ENCODE measurements at places on chromosomes 1 and 21. TPM values are rescaled to one million over a fixed set of nuclear protein-coding genes. Genes with fewer than 3 reads are reported as not detected.

Gene KCNE2
- not detected for total RNA-seq

Gene GJA4
- total RNA-seq, result not detected

Gene PRAMEF17
- total RNA-seq, result not detected

Gene OR10J1
- not detected for total RNA-seq

Gene CACNA1S
- not detected for total RNA-seq

Gene GFI1
- 56.4 TPM for total RNA-seq

Gene ZNF648
- not detected for total RNA-seq

Gene RAB3B
- total RNA-seq, result 0.03 TPM

Gene RAP1GAP
- total RNA-seq, result 0.69 TPM

Gene UQCRHL
- total RNA-seq, result 1.9 TPM

Gene C8A
- total RNA-seq, result not detected

Gene ITLN1
- not detected for total RNA-seq

Gene F5
- total RNA-seq, result 1.3 TPM

Gene ASPM
- 57.2 TPM for total RNA-seq

Gene FAM72C
- 9.1 TPM for total RNA-seq

Gene VASH2
- 0.08 TPM for total RNA-seq

Gene NBPF19
- 61.3 TPM for total RNA-seq

Gene STIL
- 32.4 TPM for total RNA-seq

All from activated naive CD8-positive, alpha-beta T cell treated with anti-CD3 and anti-CD28 coated beads, Interleukin-2, amount 10 ng/mL, durations not matched to agents 7 days and 5 days (primary cell).